ENCODE measurements at places on chromosomes 3 and 15.

DNA sequence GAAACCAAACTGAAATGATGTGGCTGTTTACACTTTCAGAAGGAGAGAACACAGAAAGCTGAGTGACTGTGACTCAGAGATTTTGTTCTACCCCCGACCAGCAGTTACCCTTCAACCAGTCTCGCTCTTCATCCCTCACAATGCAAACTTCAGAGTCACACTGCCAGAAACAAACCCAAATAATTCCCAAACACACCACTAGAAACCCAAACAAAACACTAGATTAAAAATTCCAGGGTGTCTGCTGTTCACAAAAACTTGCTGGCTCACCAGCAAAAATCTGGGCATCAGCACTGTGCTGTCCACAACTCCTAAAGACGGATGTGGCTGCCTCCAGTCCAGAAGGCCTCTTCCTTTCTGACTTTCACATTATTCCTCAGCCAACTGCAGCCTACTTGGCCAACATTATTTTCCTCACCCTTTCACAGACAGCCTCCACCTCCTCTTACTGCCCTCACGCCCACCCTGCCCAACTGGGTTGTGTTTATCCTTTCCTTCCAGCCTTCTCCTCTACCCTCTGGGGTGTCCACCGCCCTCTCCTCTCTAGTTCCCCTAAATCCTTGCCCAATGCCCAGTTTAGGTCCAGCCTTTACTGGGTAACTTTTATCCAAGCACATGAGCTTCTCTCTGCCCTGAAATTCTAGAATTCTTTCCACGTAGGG is 71.4 kb downstream of the MECOM start:
- DNase-seq = no peak

DNA sequence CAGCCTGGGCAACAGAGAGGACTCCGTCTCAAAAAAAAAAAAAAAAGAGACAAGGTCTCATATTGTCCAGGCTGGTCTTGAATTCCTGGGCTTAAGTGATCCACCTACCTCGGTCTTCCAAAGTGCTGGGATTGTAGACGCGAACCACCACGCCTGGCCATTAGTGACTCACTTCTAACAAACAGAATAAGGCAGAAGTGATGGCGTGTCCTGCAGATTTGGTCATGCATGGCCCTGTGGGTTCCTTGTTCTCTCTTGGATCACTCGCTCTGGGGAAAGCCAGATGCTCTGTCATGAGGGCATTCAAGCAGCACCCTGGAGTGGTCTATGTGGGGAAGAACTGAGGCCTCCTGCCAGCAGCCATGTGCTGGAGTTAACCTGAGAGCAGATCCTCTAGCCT is 27.4 kb upstream of the TJP1 start:
- DNase-seq = no peak

GRCh38 chr15:97012986-97013385 is 682.5 kb downstream of the NR2F2 start:
- no peak for DNase-seq

GRCh38 chr3:187291512-187292132 is at the start of gene MASP1:
Gene MASP1 (minus strand): TSS chr3:187291737. CDS start chr3:187291632, 105 bp downstream.
- no peak for DNase-seq

DNA sequence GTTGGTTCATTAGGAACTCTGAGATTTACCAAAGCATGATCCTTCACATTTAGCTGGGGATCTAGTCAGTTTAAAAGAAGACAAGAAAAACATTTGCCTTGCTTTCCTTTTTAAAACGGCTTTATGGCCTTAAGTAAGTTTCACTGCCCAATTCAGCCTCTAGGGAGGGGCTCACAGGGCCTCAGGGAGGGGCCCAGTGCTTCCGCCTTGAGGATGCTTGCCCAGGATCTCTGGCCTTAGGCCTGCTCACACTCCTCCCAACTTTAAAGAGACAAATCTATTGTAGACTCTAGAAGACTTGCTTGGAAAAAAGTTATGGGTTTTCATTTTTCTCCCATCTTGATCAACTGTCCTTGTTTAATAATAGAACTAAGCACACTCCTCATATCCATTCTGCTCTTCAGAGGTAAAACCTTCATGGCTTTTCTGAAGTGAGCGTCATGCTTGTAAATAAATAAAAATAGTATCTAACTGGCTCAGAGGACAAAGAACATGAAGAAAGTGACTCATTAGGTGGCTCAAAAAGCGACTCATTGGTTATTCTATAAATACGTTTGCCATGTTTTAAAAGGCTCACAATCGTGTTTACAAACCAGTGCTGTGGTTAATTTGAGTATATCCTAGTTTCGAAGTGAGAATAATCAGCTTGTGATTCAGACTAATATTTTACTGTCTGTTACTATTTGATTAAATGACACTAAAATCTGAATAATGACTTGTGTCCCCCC is 13.7 kb downstream of the PDHB start:
- no peak for DNase-seq

GRCh38 chr3:165339753-165340152 is 143.6 kb upstream of the SLITRK3 start:
- peak; percentile 1 for DNase-seq

DNA sequence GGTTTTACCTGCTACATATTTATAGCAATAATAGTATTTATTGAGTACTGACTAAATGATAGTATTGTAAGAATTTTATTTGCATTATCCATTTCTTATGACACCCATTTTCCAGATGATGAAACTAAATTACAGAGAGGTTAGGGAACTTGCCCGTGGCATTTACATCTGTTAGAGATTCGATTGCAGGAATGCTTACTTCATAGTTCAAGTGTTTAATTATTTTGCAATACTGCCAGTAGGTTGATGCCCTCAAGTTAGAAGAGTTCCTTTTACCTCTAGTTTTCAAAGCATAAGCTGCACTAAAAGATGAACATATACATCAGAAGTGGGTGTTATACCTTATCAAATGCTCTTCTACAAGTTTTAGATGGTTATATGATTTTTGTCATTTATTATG is 362.8 kb upstream of the RGMA start:
- no peak for DNase-seq
